ENCODE measurements at places on chromosomes 3 and 15.
A peak's percentile ranks its signal among the peaks of the same experiment; 100 is the strongest.

- H3K36me3 ChIP-seq = peaks cover 53% of the 10 kb centered on the region
- no peak for DNase-seq
- no peaks in the 10 kb centered on the region for H3K27me3 ChIP-seq
- H3K4me3 ChIP-seq = no peak overlapping the region
Measured at GRCh38 chr3:141413801-141414689, 45.7 kb downstream of the ZBTB38 start.

DNA sequence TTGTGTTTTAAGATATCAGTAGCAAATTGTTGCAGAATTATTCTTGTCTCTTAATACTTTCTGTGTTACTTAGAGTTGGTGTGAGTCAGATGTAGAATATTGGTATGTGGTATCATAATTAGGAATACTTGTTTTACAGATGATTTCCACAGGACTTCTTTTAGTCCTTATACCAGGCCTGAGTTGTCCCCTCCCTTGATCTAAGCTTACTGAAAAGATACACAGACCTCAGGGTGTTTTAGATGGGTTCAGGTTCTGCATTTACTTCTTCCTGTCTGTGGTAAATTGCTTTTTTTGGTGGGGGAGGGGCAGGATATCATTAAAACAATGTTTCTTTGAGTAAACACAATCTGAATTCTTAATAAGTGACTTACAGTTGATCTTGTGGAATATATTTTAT, 14.2 kb downstream of the DZIP3 start:
- no peak overlapping the region for H3K4me3 ChIP-seq
- H3K4me1 ChIP-seq = peaks cover 30% of the 10 kb centered on the region
- H3K27me3 ChIP-seq = no peaks in the 10 kb centered on the region
- no peak overlapping the region for H3K27ac ChIP-seq
- no peaks in the 10 kb centered on the region for H3K36me3 ChIP-seq

- H3K36me3 ChIP-seq = no peaks in the 10 kb centered on the region
- H3K27ac ChIP-seq = no peak overlapping the region
- H3K4me1 ChIP-seq = no peaks in the 10 kb centered on the region
Measured at GRCh38 chr15:69834267-69834666, 263.4 kb downstream of the TLE3 start.

DNA sequence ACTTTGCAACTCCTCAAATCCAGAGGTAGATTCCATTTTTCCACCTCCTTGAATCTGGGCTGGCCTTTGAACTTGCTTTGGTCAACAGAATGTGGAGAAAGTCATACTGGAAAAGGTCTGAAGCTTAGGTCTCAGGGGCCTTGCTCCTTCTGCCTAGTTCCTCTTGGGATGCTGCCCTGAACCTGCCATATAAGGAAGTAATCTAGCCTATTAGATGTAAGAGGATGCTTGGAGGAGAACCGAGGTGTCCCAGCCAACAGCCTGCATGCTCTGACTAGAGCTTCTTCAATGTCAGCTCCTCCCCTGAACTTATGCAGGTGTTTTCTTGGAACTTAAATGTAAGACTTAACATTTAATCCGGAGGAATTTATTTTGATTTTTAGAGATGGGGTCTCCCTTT, 2.0 kb upstream of the TMED3 start:
- DNase-seq = no peak
- no peak overlapping the region for H3K27ac ChIP-seq
- H3K36me3 ChIP-seq = peaks cover 6% of the 10 kb centered on the region
- H3K4me3 ChIP-seq = no peak overlapping the region
- no peaks in the 10 kb centered on the region for H3K4me1 ChIP-seq
- H3K27me3 ChIP-seq = peaks cover 3% of the 10 kb centered on the region

GRCh38 chr3:114307222-114307830, 13.5 kb downstream of the TIGIT start:
- H3K4me3 ChIP-seq = no peak overlapping the region
- no peaks in the 10 kb centered on the region for H3K27me3 ChIP-seq
- no peaks in the 10 kb centered on the region for H3K36me3 ChIP-seq
- DNase-seq = no peak

DNA sequence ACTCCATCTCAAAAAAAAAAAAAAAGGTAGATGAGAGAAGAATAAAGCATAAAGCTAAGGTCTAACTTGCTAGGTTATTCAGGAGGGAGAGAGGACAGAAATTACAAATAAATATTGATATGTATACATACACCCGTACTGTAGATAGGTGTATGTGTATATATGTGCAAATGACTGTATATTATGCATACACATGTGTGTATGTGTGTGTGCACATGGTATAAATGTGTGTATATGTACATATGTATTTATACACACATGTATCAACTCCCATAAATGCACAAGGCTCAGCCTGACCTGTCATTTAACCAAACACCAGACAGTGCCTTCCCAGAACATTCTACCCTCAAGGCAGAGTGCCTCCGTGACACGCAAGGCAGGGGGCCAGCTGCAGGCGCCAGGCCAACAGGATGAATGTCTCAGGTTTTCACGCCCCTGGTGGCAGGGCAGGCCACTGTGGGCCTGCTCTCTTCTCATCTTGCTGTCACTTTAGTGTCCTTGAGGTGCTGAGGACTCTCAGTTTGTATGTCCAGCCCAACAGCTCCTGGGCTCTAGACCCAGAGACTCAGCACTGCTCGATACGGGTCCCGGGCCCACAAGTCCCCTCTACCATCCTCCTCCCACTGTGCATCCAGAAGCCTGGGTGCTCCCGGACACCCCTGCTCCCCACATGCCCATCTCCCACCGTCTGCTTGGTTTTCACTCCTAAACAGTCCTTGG, 40.4 kb downstream of the TM2D3 start:
- H3K4me3 ChIP-seq = no peak overlapping the region
- no peaks in the 10 kb centered on the region for H3K36me3 ChIP-seq
- no peak for DNase-seq
- peaks cover 50% of the 10 kb centered on the region for H3K4me1 ChIP-seq
- H3K27ac ChIP-seq = no peak overlapping the region
- no peaks in the 10 kb centered on the region for H3K27me3 ChIP-seq

DNA sequence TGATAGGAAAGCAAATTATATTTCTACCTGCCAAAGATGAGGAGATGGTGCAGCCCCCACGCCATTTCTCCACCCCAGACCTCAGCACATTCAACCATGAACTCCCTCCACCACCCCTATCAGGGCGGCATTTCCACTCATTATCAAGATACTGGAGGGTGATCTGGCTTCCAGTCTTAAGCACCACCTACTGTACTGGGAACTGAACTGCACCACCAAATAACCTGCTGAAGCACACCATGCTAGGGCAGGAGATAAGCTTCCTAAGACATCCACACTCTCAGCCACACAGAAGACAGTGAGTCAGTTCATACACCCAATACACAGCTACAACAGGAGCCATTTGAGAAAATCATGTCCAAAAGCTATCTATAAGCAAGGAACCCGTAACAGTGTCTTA, 98.8 kb downstream of the FGF7 start:
- no peaks in the 10 kb centered on the region for H3K27me3 ChIP-seq
- no peak overlapping the region for H3K4me3 ChIP-seq
- DNase-seq = no peak
- no peak overlapping the region for H3K27ac ChIP-seq
- no peaks in the 10 kb centered on the region for H3K4me1 ChIP-seq
- H3K36me3 ChIP-seq = no peaks in the 10 kb centered on the region

GRCh38 chr3:12239301-12239700, 49.6 kb upstream of the PPARG start:
- no peak for DNase-seq

DNA sequence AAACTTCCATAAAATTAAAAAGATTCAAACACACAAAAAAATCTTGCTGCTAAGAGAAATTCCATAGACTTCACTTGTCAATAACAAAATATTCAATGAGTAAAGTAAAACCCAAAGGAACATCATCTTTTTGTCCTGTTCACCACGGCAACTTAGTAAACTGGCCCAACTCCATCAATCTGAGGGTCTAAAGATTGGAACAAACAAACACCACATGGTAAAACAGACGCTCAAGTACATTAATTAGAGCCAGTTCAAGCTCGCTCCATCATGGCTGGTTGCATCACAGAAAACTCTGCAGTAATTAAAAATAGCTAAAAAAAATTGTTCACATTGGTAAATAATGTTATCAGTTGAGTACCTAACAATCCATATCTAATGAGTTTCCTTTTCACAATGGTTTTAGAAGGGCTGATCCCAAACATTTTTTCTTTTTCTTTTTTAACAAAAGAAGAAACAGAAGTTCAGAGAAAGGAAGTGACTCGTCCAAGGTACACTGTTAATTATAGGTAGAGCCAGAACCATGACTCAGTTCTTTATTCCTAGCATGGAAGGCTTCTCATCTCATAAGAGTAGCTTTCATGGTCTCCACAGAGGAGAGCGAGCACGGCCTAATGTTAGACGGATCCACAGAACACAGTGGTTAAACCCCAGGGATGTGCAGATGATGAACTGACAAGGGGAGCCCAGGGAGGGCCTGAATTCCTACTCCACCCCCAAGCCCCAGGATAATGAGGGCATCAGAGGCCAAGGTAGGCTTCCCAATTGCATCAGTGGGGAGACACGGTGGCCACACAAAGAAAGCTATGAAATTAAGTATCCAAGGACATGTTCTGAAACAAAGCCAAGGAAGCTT, 79.2 kb upstream of the ARHGEF3 start:
- no peaks in the 10 kb centered on the region for H3K27me3 ChIP-seq
- H3K27ac ChIP-seq = no peak overlapping the region
- no peaks in the 10 kb centered on the region for H3K36me3 ChIP-seq
- H3K4me1 ChIP-seq = no peaks in the 10 kb centered on the region

- DNase-seq = peak; percentile 57
- no peak overlapping the region for H3K4me3 ChIP-seq
- H3K4me1 ChIP-seq = peaks cover 47% of the 10 kb centered on the region
- no peaks in the 10 kb centered on the region for H3K27me3 ChIP-seq
Measured at GRCh38 chr15:73593304-73594074, 39.7 kb downstream of the NPTN start.

DNA sequence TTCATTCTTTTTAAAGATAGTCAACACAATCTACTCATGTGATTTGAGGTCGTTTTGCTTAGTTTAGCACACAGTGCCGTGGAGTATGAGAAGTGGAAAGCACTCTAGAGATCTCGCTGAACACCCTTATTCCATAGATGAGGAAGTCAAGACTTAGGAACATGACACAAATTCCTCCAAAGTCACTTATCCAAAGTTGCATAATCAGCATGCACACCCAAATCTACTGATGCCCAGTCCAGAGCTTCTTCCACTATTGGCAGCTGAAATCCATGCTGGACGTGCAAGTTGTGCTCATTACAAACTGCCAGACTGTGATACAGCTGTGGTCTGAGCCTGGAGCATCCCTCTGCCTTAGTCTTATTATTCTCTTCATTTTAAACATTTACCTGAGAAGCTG, 83.5 kb upstream of the ZNF280D start:
- no peak overlapping the region for H3K27ac ChIP-seq
- no peak for DNase-seq
- no peaks in the 10 kb centered on the region for H3K27me3 ChIP-seq
- peaks cover 46% of the 10 kb centered on the region for H3K4me1 ChIP-seq
- H3K36me3 ChIP-seq = no peaks in the 10 kb centered on the region

DNA sequence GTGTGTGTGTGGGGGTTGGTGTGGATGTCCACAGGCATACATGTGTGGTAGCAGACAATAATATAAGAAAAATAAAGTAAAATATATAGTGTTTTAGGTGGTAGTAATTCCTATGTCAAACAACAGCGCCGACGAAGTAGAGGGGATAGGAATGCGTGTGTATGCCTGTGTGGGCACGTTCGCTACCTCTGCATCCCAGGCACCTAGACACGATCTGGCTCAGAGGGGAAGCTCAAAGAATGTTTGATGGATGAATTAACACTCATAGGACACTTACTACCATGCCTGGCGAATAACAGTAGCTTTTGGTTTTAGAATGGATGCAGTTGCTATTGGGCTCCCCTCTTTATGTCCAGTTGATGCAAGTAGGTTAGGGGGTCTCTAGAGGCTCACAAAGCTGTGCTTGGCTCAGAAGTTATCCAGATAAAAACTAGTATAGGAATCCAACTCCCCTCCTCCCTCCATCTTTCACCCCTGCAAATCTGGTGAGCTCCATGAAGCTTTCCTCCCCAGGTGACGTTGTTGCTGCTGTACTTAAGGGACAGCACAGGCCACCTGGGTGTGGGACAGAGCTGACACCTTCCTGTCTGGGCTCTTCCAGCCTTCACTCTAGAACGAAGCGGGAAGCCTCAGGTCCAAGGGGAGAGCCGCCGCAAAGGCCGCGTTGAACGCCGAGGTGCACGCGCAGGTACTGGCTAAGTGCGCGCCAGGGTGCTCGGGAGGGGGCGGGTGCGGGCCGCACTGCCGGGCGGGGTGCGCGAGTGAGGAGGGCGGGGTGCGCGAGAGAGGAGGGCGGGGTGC, 192.6 kb upstream of the LYSMD4 start:
- no peaks in the 10 kb centered on the region for H3K36me3 ChIP-seq
- H3K27me3 ChIP-seq = no peaks in the 10 kb centered on the region
- peak overlapping the region; percentile 60 for H3K27ac ChIP-seq
- H3K4me1 ChIP-seq = peaks cover 15% of the 10 kb centered on the region

- no peaks in the 10 kb centered on the region for H3K36me3 ChIP-seq
- H3K4me3 ChIP-seq = no peak overlapping the region
- peak; percentile 68 for DNase-seq
- H3K27me3 ChIP-seq = peaks cover 56% of the 10 kb centered on the region
Measured at GRCh38 chr15:79283252-79284048, 928 bp downstream of the ANKRD34C start.

DNA sequence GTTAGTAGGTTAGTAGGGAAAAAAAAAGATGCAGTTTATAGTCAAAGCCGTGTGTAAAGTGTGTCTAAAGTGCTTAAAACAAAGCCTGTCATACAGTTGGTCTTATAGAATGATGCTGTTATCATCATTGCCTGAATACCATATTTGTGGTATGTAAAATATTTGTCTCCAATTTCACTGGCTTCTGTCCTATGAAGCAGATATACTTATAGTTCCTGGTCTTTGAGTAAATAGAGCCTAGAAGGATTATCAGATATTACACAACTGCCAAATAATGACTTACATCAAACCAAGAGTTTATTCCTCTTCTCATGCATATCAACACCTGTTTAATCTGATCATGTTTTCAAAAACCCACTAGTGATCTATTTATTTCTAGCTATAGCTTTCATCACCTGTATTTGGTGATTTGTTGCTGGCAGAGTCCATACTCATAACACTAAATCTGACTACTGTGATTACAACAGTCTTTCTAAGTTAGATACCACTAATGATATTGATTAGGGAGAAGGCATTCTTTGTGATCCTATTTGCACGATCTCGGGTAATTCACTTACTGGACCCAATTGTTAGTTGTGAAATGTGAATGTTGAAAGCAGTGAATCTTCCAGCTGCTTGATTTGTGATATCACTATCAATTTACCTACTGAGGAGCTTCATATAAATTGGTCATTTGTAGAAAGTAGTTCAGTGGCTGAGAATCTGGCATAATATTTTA, 413.7 kb downstream of the LPP start:
- no peak overlapping the region for H3K27ac ChIP-seq
- no peaks in the 10 kb centered on the region for H3K27me3 ChIP-seq
- no peak overlapping the region for H3K4me3 ChIP-seq
- no peaks in the 10 kb centered on the region for H3K36me3 ChIP-seq
- no peak for DNase-seq

DNA sequence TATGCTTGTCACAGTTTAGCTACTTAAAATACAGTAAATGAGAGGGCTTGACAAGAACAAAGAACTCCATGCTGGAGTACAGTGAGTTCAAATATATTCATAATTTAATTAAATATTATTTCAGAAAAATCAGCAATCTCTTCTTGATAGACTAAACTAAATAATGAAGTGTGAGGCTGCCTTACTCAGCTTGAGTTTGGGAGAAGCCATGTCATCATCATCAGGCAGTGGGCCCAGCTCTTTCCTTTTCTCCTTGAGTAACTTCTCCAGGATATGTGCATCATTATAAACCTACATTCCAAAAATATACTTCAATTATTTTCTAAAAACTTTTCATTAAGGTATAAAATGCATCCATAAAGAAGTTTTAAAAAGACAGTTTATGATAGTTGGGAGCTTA, 70.5 kb downstream of the PBRM1 start:
- H3K4me3 ChIP-seq = no peak overlapping the region
- H3K36me3 ChIP-seq = peaks cover 18% of the 10 kb centered on the region
- H3K27me3 ChIP-seq = no peaks in the 10 kb centered on the region

Data from heart left ventricle (tissue), 16 donors.